SIG-M5 (cell line): ENCODE measurements at places on chromosomes 6 and 20.

DNA sequence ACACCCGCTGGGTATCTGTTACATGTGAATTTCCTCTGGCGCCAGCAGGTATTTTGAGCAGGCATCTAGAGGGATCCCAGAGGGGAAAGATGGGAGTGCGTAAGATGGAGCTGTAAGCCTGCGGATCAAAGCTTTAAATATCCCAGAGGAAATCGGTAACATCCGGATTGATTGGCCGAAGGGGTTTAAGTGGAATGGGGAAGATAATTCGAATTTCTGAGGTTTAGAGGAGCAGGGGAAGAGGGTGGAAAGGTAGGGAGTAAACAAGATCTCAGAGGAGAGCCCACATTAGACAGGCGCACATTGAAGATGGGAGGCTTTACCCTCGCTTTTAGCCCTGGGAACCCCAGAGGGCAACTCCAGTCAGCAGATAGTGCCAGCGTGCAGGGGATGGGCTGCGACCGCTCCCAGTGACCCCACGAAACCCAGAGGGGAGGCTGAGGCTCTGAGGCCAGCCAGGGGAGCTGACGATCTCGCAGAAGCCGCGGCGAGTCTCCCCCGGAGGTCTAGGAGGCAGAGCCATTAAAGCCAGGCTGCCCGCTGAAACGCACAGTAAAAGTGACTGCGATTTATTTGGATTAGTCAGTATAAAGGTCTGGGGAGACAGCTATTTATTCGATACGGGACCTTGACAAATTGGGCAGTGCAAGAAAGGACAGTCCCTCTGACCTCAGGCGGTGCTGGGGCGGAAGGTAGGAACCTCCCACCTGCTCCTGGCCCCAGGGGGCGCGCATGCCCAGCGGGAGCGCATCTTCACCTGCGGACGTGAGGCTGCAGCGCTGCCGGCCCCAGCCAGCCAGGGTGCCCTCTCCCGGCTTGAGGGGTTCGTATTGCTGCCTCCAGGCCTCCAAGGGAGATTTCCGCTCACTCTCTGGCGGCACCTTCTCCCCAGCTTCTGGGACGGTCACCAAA lies 34.3 kb upstream of the TCF21 start:
- DNase-seq: no peak

GRCh38 chr6:145784683-145785082 lies 29.9 kb downstream of the FBXO30 start:
- DNase-seq: no peak

DNA sequence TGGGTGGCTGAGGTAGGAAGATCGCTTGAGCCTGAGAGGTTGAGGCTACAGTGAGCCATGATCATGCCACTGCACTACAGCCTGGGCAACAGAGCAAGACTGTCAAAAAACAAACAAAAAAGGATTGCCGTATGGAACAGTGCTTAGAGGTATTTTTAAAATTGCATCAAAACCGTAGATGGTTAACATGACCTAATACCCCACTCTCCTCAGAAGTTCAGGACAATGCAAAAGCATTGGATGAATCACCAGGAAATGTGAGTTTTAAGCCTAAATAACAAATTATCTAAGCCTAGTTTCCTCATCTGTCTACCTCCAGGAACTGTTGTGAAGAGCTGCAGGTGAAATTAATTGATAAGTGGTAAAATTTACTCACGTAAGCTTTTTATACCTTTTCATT lies 123.8 kb upstream of the ID4 start:
- DNase-seq: no peak

DNA sequence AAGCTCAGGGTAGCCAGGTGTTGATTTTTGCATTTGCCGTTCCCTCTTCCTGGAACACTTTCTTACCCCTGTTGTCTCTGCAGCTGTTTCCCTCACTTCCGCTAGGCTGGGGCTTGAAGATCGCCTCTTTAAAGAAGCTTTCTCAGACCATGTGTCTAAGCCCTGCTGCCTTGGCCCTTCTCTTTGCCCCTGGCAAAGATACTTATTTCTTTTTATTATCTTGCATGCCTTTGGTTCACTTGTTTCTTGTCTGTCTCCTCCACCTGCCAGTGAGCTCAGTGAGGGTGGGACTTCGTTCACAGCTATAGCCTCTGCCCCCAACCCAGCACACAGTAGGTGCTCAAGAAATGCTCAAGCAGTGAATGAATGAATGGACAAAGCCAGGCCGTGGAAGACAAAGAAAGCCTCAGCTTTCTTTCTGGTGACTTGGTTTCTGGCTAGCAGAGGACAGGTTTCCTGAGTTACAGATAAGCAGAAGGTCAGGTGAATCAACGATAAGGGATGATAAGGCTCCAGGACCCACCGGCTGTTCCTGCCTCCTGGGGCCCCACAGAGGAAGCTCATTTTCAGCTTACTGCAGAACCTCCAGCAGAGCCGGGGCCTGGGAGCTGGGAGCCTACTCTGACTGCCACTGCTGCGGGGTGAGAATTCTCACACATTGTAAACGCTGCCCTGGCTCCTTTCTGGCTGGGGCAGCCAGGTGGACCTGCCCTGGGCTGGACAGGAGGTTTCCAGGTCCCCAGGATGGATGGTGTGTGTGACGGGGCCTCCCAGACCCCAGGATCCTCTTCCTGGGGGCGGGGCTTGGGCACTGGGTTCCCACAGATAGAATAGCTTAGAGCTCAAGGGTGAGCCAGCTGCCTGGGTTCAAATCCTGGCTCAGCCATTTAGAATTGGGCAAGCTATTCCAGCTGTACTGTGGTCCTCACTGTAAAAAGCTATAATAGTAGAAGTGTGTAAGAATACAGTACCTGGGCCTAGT lies 29.8 kb downstream of the SNAI1 start:
- DNase-seq: no peak

- no peak for DNase-seq
Measured at GRCh38 chr6:26432627-26433201, 7.6 kb upstream of the BTN3A3 start.

DNA sequence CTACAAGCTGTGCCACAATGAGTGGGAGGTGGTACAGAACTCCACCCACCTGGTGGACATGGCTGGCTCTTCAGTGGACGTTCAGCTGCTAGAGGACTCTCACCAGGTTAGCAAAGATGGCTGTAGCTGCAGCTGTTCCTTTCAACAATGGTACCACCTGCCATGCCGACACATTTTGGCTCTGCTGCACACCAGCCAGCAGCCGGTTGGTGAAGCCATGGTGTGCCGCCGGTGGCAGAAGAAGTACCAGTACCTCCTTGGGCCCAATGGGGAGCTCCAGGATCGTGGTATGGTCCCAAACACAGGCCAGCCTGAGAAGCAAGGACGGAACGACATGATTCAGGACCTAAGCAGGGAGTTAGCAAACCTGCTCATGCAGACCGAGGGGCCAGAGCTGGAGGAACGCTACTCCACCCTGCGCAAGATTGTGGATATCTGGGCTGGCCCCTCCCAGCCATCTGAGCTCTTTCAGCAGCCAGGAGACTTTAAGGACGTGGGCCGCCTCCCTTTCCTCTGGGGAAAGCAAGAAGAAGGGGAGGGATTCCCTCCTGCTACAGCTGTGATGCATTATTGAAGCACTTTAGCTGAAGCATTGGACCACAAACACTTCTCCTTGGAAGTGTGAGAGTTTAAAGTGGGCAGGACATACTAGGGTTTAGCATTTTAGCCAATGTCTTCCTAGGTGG lies 2.8 kb upstream of the ZSWIM1 start:
- DNase-seq: no peak

DNA sequence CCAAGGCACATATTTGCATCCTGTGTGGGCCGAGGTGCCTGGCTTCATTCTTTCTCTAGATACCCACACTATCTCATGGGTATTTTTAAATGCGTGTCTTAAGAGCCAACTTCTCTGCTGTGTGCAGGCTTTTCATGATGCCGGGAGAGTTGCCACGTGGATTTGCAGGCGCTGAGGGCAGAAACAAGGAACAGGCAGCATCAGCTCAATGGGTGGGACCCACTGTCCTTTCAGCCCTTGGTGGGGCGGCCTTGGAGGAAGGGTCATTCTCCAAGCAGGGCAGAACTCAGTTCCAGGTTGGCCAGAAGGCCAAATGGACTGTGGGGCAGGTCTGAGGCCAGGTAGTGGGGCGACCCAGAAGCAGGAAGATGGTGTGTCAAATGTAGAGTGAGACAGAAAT lies 84.7 kb downstream of the PHACTR3 start:
- no peak for DNase-seq

DNA sequence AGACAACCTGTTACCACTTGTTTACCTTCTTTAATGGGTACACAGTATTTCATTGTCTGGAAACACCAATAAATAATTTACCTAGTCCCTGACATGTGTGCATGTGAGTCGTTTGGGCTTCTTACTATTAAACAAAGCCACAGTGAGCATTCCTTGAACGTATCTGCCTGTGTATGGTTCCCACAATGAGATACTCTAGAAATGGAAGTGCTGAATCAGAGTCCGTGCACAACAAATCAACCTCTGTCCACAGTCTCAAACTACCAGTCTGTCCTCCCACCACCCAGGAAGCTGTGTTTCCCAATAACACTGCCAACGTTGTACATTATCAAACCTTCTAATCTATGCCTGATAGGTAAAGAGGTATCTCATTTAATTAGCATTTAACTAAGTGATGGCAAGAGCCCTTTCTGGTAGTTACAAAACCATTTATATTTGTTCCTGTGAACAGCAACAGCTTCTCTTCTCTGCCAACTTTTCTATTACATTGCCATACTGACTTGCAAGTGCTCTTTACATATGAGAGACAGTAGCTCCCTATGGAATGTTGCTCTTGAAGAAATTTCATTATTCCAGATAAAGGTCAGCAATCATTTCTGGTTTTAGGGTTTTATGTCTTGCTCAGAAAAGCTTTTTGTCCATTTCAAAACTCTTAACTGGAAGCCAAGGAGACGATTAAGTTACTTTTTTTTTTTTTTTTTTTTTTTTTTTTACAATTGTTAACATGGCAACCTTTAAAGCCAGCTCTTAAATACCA lies 14.7 kb downstream of the JAG1 start:
- DNase-seq: no peak

- DNase-seq: no peak
Measured at GRCh38 chr6:103798166-103798565, 1061.6 kb downstream of the HACE1 start.

DNA sequence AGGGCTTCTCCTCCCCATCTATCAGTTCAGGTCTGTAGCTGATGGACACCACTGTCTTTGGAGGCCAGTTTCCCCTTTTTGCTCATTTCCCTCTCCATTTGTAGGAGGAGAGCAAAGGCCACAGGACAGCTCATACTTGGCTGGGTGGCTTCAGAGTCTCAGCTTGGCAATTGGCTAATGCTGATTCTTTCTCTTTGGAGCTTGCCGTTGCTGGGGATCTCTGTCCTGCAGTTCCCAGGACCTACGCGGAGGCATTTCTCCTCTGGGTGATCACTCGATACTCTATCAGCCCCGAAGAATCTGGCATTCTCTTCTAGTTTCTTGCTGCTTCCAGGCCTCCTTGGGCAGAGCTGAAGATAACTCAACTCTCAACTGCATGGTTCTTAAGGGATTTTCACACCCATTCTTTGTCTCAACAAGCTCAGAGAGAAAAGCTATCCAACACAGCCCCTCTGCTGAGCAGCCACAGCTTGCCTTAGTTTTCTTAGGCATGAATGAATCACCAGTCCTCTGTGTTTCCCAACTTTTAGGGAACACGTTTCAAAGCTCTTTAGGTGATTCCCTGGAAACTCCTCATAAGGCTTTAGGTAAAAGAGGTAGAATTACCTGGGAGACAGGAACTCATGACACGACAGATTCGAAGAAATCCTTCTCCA lies 19.2 kb upstream of the SSR1 start:
- DNase-seq: no peak

DNA sequence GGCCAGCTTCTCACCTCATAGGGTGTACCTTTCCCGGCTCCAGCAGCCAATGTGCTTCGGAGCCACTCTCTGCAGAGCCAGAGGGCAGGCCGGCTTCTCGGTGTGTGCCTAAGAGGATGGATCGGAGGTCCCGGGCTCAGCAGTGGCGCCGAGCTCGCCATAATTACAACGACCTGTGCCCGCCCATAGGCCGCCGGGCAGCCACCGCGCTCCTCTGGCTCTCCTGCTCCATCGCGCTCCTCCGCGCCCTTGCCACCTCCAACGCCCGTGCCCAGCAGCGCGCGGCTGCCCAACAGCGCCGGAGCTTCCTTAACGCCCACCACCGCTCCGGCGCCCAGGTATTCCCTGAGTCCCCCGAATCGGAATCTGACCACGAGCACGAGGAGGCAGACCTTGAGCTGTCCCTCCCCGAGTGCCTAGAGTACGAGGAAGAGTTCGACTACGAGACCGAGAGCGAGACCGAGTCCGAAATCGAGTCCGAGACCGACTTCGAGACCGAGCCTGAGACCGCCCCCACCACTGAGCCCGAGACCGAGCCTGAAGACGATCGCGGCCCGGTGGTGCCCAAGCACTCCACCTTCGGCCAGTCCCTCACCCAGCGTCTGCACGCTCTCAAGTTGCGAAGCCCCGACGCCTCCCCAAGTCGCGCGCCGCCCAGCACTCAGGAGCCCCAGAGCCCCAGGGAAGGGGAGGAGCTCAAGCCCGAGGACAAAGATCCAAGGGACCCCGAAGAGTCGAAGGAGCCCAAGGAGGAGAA lies 10.5 kb downstream of the GNAS-AS1 start:
- DNase-seq: no peak

DNA sequence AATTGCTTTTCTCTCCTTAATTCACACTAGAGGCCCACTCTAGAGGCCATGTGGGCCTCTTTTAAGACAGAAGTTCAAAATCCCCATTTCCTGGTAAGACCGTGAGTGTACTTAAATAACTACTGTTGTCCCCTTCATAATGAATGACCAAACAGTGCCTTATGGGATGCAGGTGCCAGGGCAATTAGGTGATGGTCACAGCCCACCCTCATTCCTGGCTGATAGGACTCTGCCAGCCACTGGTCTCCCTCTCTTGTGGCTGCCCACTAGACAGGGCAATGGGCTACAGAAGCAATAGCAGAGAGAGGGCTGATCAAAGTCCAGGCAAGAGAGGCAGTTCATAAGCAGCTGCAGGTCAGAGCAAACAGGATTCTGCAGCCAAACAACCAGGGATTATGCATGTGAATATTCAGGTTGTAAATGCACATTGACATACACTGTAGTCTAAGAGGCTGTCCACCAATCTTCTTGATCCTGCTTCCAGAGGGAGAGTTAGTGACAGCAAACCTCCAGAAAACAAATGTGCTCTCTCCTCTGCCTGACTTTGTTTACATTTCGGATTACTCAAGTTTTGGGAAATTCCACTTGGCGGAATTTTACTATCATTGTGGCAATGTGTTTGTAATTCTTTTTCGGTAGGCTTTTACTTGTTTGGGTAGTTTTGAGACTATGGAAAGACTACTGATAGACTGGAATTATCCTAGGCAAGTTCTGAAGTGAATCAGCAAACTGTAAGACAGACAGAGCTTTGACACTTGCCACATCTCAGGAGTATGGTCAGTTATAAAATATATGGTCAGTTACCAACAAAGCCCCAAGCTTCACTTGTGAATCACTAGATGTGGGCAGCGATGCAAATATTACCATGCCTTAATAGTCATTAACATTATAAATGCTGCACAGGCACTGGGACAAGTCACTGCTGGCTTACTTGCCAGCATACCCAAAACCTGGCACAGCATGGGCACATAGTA lies 12.8 kb downstream of the PTPRK start:
- no peak for DNase-seq
